ENCODE measurements at places on chromosomes 6 and 20. TPM values are rescaled to one million over a fixed set of nuclear protein-coding genes. Genes with fewer than 3 reads are reported as not detected.

The SCRT2 gene
- not detected for total RNA-seq

The TMC2 gene
- not detected for total RNA-seq

The CAP2 gene
- 15.8 TPM for total RNA-seq

The VGLL2 gene
- not detected for total RNA-seq

The HLA-DRA gene
- not detected for total RNA-seq

The DAAM2 gene
- total RNA-seq, result 0.04 TPM

The HLA-DQA1 gene
- not detected for total RNA-seq

The APCDD1L gene
- total RNA-seq, result 0.26 TPM

The LZTS3 gene
- total RNA-seq, result 3.2 TPM

The PKIB gene
- 0.13 TPM for total RNA-seq

All from pulmonary artery endothelial cell (primary cell).